Heart right ventricle (tissue), 16 donors: ENCODE measurements at places on chromosomes 1 and 21. TPM values are rescaled to one million over a fixed set of nuclear protein-coding genes. Genes with fewer than 3 reads are reported as not detected.

Gene ZNF683
- 0.15 TPM for total RNA-seq

DNA sequence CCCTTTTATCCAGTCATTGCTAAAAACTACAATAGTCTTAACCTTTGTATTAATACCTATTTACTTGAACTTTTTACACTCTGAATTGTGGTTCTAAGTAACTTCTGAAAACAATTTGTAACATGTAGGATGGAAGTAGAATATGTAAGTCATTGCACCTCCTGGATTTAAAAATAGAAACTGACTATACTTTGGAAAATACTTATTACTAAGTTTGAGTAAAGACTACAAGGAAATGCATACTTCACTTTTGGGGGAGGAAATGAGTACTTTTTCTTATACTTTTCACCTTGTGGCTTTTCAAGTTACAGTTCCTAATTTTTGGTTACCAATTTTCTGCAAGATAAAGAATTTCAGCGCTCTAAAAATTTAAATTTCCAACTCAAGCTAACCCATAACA is 8.7 kb downstream of the RGS18 start:
- DNase-seq: no peak

DNA sequence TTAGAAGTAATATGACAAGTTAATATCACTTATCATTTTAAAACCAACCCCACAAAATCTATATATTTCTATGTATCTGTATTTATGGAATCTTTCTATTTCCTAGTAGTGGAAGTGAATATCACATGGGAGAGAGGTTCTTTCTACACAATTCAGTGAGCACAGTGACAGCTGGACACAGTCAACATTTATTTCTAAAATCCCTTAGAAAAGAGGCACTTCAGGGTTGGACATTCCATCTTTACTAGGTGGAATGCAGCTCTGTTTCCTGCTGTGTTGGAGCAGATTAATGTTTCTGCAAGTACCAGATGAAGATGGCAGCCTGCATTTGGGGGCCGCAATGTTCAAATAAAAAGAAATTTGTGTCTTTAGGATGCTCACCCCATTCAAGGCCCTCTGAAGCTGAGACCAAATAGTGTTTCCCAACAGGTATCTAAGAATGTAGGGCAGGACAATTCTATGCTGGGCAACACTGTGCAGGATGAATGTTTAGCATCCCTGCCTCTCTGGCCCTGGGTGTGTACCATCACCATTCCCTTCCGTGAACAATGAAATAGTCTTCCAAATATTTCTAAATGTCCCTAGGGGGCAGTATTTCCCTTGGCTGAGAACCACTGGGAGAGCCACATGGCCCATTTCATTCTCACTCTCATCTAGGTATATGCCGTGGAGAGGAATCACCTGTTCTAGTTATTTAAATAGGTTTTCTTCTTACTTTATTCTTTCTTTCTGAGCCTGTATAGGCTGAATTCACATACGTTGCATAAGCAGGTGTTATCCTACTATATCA is 394.8 kb downstream of the PRDM2 start:
- no peak for DNase-seq

DNA sequence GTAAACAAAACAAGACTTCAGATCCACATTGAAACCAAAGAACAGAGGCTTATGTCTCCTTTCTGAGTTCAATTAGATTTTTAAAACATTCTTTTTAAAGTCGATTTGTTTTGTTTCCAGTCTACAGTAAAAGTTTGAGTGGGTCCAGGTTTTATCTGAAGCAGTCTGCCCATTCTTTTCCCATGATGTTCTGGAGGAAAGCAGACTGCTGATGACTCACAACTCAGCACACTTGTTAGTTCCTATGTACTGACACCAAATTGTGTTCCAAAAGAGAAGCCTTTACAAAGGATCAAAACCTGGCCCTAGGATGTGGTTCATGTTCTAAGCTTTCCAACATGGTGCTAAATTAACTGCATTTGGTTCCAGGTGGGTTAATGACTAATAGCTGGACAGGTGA is 11.4 kb upstream of the CCN1 start:
- no peak for DNase-seq
